ENCODE measurements at places on chromosomes 4 and X. TPM values are rescaled to one million over a fixed set of nuclear protein-coding genes. Genes with fewer than 3 reads are reported as not detected.

- no peak for DNase-seq
Measured at GRCh38 chr4:128168701-128169100, 107.6 kb downstream of the LARP1B start.

The TSPAN6 gene
- not detected for total RNA-seq

GRCh38 chr4:14652522-14652921, 349.8 kb upstream of the CPEB2 start:
- no peak for DNase-seq

The SERTM2 gene
- total RNA-seq: not detected

DNA sequence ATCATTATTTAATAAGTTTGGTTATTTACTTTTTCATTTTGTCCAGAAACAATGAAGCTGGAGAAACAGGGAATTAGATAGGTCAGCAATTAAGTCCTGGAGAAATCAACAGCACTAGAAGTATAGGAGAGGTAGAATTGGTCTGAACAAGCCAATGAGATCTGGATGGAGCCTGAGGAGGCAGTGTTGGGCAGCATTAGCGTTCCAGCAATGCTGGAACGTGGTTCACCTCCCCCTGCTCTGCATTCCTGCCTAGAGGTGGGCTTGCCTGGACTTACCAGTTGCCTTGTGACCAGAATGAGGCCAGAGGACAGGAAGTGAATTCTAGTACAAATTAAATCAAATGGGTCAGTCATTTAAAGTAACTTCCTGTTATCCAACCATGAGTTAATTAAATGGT, 4.6 kb downstream of the RASSF6 start:
- DNase-seq: no peak

The FHIP1A gene
- not detected for total RNA-seq

DNA sequence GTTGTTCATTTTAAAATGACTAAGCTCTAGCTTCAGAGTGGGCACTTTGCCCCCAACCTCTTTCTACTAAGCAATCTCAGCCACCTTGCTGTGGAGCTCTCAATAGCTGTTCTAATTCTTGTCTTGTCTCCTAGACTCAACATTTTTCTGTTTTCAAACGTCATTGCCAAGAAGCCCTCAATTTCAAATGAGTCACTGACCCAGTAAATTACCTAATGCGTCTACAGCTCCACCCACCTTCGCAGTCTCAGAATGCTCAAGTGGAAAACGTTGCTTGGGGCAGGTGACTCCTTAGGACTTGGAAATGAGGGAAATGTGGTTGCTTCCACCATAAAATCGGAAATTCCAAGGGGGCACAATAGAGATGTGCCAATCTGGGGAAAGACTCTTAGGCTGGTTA, 59.0 kb downstream of the ING2 start:
- DNase-seq: no peak

DNA sequence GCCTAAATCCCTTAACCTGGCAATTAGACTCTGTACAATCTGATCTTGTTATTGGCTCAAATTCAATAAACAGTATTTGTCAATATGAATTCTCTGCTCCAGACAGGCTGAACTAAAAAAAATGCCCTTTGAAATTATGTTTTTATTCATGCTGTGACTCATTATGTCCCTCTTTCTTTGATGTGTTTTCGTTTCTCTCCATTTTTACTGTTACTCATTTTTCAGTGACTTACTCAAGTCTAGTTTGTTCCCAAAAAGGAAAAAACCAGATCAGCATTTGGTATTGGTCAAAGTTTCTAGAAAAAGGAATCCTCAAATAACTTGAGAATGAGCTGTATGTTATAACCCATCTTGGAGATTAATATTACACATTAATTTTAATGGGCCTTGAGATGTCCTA, 40.4 kb downstream of the UNC5C start:
- no peak for DNase-seq

- no peak for DNase-seq
Measured at GRCh38 chr4:76568262-76568661, 133.2 kb downstream of the SHROOM3 start.

GRCh38 chrX:65601126-65601525, 66.3 kb upstream of the MSN start:
- no peak for DNase-seq
